ENCODE measurements at places on chromosomes 7 and 10.

DNA sequence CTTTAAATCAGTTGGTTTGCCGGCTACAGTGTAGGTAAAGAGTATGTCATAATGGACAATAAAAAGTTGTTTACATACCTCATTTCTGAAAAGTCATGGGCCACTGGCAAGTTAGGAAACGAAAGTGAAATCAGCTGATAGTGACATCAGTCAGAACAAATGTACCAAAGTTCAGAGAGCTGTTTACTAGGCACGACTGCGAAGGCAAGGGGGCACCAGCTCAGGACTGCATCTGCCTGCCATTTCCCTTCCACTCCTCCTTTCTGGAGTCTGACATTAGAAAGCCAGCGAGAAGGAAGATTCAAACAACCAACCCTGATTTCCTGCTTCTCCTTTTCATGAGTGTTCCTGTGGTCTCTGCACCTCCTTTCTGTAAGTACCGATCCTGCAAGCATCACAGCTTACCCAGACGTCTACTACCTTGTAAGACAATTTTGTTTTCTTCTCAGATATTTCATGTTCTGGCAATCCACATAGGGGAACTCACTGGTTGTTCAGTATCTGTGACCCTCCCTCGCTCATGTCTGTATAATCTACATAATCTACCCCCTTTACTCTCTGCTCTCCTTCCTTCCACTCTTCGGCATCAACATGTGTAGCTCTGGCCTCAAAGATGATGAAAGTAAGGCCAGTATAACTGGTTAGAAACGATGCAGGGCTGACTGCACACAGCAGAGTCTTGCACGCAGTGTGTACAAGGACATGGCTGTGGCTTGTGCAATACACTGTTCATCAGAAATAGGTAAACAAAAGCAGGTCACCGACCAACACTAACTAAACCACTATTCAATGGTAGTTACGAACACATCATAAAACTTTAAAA is at the start of gene TMEM140:
TMEM140 (plus strand) TSS at position 174 of the 823 bp plus-strand sequence. CDS start 16,370 bp downstream, outside the sequence.
- H3K27ac ChIP-seq = peak within 1 kb of the TSS; percentile 98
- DNase-seq = peak; percentile 62
- peaks cover 2% of the 10 kb centered on the region for H3K36me3 ChIP-seq

DNA sequence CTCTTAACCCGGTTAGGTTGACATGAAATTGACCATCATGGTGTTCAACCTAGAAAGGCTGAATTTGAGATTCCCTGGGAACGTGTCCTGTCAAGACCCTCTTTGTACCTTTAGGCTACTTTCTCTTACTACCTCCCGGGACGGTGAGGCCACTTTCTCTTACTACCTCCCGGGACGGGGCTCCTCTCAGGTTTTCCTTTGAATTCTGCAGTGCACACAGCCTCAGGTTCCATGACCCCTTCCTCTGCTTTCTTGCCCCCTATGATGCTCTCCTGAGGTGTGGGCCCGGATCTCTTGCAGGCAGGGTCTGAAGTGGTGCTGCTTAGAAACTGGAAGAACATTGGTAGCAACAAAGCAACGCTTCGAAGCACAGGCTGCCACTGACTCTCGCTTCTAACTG is 155.3 kb downstream of the CAMK1D start:
- DNase-seq = no peak
- no peaks in the 10 kb centered on the region for H3K27me3 ChIP-seq

DNA sequence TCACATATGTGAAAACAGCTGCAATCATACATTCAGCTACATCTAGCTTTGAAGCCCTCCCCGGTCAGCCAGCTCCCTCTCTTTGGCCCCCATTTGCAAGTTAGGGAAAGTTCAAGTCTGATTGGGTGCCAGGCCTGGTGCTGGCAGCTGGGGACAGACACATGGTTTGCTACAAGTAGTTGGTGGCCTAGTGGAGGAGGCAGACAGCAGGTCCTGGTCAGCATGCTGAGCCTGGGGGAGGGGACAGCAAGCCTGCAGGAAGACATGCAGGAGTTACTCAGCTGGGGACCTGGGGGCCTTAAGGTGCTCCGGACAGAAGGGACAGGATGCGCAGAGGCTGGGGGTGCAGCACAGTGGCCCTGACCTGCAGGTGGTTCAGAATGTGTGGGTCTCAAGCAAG is 956.9 kb upstream of the ZNF722 start:
- no peak for DNase-seq
- H3K4me1 ChIP-seq = no peaks in the 10 kb centered on the region
- no peak overlapping the region for H3K4me3 ChIP-seq
- no peak overlapping the region for H3K27ac ChIP-seq
- H3K36me3 ChIP-seq = no peaks in the 10 kb centered on the region

DNA sequence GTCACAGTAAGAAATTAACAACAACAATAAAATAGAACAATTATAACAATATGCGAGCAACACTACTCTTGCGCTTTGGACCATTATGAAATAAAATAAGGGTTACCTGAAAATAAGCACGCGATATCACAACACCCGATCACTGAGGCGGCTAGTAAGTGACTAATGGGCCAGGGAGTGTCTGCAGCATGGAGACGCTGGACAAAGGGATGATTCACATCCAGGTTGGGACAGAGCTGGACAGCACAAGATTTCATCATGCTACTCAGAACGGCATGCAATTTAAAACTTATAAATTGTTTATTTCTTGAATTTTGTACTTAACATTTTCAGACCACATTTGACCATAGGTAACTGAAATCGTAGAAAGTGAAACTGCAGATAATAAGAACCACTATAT is 15.6 kb downstream of the HIBADH start:
- no peak overlapping the region for H3K4me3 ChIP-seq
- H3K27ac ChIP-seq = no peak overlapping the region
- DNase-seq = no peak
- H3K4me1 ChIP-seq = no peaks in the 10 kb centered on the region

DNA sequence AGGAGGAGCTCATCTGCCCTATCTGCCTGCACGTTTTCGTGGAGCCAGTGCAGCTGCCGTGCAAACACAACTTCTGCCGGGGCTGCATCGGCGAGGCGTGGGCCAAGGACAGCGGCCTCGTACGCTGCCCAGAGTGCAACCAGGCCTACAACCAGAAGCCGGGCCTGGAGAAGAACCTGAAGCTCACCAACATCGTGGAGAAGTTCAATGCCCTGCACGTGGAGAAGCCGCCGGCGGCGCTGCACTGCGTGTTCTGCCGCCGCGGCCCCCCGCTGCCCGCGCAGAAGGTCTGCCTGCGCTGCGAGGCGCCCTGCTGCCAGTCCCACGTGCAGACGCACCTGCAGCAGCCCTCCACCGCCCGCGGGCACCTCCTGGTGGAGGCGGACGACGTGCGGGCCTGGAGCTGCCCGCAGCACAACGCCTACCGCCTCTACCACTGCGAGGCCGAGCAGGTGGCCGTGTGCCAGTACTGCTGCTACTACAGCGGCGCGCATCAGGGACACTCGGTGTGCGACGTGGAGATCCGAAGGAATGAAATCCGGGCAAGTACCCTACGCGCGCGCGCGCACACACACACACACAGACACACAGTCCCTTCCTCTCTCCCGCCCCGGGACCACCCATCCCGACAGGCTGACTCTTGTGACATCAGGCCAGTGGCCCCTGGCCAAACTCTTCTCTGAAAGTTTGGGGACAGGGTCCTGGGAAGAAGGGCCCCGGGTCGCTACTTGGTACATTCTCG is 538 bp downstream of the TRIM8 start:
- H3K4me1 ChIP-seq = peaks cover 53% of the 10 kb centered on the region
- H3K36me3 ChIP-seq = no peaks in the 10 kb centered on the region
- H3K4me3 ChIP-seq = peak overlapping the region; percentile 61
- peak overlapping the region; percentile 88 for H3K27ac ChIP-seq
- H3K27me3 ChIP-seq = no peaks in the 10 kb centered on the region
